Cortex of kidney (tissue), 1 donor: ENCODE measurements at places on chromosomes 7 and 10.

DNA sequence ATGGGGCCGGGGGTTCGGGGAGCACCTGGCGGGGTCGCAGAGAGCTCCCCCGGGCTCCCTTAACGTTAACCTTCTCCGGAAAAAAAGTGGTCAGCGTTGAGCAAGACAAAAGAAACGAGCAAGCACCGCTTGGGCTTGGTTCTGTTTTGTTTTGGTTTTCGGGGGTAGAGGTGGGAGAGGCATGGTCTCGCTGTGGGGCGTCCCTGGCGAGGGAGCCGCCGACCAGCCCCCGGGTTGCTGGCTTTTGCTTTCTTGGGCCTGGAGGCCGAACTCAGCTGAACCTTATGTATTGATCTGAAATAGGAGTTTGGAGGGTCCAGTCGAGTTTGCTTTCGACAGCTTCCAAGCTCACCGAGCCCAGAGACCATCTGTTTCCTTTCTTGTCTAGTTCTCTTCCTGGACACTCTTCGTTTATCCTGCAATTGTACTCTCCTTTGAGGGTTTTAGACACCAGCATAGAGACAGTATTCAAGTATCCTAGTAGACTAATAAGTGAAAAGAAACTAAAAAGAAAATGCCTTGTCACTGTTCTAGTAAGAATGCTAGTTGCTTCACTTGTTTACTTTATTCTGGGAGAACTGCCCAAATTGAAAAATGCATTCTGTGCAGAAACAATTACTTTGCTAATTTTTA is 980 bp downstream of the FHIP2A start:
- DNase-seq, result no peak

DNA sequence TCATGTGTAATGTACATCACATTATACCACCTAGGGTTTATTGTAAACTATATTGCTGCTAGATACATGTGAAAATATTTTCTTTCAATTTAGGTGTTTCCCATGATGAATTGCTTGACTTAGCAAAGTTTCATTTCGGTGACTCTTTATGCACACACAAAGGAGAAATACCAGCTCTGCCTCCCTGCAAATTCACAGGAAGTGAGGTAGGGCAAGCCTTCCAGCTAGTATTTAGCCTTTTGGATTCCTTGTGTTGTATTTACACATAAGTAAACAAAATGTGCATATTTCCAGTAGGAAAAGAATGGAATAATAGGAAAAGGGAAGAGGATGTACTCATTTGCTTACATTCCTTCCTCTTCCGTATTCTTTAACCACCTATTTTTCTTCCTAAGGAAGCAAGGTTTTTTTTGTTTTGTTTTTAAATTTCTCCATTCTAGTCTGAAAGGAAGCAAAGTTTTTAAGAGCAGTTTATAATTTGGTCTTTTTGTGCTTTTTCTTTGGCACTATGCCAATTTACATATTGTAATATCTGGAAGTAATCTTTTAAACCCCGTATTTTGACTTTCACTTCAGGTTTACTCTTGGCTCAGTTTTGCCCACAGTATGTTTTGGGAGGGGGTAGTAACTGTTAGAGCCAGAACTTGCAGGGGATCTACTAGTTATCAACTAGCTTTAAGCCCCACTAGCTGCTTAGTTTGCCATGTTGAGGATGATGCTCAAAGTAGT is 10.4 kb downstream of the PMPCB start:
- DNase-seq, result no peak

- no peak for DNase-seq
Observed at GRCh38 chr7:130010689-130011412, 40.3 kb downstream of the ZC3HC1 start.

DNA sequence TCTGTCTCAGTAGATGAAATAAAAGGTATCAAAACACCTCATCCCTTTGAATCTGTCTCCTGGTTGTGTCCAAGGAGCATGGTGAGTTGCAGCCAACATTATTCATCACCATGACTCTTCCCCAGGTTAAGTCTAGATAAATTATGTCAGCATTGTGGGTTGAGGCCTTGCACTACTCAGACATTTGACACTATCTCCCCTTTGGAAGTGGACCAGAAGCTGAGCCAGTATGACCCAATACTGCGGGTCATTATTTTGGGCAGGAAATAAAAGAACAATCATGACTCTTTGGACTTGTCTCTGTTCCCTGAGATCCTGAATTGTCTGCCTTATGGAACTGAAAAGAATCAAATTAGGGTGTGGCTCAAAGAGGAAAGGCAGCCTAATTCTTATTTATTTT is 168.2 kb upstream of the FAM171A1 start:
- no peak for DNase-seq

GRCh38 chr7:151304856-151305255 is 36.8 kb upstream of the NUB1 start:
- no peak for DNase-seq

- no peak for DNase-seq
Observed at GRCh38 chr10:122504610-122504950, 43.2 kb downstream of the HTRA1 start.

DNA sequence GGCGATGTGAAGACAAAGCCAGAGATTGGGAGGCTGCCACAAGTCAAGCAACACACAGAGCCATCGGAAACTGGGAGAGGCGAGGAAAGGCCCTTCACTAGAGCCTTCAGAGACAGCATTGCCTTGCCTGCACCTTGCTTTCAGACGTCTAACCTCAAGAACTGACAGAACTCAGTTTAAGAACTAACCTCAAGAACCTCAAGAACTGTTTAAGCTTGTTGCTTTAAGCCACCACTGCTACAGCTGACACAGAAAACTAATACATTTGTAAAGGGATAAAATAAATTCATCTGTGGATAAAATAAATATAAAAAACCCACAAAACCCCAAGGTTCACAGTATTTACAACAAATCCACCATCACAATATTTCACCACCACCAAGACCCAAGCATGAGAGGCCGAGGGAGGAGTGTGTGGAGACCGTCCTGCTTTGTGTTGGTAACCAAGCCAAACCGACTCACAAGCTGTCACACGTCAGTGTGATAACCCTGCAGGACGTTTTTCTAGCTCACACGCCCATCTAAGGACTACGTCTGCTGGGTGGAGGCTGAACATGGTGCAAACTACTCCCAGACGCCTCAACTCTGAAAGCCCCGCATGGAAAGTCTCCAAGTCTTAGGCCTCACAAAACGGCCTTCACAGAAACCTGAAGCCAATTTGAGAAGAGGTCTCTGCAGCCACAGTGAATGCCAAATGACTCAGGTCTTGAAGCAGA is 116.8 kb downstream of the ABLIM1 start:
- DNase-seq, result no peak

- no peak for DNase-seq
Observed at GRCh38 chr7:22776964-22777363, 45.7 kb downstream of the TOMM7 start.

- DNase-seq, result no peak
Observed at GRCh38 chr7:86913709-86914108, 145.7 kb downstream of the ELAPOR2 start.

GRCh38 chr7:127995881-127996215 is 35.4 kb downstream of the LRRC4 start:
- no peak for DNase-seq

- DNase-seq, result no peak
Observed at GRCh38 chr7:22329816-22330524, 27.0 kb downstream of the RAPGEF5 start.

DNA sequence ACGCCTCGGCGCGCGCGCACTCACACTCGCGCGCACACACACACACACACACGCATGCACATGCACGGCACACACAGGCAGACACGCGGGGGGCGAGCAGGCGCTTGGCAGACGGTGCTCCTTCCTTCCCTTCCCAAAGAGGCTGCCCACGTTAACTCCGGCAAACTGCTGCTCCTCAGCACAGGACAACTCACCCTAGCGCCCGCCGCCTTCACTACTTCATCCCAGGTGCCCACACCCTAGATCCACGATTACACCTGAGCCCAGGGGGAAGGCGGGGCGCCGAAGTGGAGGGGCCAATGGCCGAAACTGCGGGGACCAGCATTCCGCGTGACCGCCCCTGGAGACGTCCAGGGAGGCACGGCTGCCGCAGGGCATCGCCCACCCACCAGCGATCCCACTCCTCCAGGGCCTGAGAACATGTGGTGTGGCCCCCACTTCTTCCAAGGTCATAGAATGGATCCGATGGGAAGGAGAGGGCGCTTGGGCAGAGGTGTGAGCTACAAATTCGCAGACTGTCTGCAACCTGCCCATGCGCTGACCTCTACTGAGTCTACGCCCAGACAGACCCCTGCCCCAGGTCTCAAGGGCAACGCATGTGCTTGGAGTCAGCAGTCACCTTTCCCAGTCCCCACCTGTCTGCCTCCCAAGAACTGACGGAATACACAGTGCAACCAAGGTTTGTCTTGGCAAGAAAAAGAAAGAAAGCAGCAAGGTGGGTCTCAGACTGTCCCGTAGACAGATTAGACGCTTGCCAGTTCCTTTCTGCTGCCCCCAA is 74.6 kb downstream of the CALN1 start:
- no peak for DNase-seq

DNA sequence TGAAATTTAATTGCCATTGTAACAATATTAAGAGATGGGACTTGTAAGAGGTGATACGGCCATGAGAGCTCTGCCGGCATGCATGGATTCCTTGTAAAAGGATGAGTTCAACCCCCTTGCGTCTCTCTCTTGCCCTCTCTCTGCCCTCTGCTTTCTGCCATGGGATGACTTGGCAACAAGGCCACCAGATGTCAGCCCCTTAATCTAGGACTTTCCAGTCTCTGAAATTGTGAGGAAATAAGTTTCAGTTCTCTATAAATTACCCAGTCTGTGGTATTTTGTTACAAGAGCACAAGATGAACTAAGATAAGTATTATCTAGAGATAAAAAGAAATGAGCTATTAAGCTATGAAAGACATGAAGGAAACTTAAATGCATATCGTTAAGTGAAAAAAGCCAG is 145.7 kb upstream of the AHR start:
- no peak for DNase-seq

GRCh38 chr10:103852189-103852711 is 3.1 kb downstream of the SH3PXD2A start:
- no peak for DNase-seq
